ENCODE measurements at places on chromosomes 11 and 22.

- DNase-seq: peak; percentile 40
Measured at GRCh38 chr22:28909375-28909774, 26.0 kb downstream of the ZNRF3 start.

DNA sequence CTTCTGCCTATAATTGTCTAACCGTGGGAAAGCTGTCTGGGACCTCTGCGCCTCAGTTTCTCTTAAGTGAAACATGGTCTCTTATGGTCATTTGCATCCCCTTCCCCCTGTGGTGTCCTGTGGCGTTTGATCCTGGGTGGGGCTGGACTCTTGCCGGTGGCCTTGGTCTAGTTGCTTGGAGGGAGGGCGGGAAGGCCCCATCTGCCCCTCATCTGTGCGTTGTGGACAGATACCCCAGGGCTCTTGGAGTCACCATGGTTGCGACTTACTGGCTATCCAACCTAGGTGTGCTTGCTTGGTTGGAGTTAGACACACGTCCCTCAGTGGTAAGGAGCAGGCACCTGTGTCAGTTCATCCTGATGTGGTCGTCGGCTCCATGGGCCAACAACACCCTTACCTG is 15.2 kb downstream of the SHANK3 start:
- no peak for DNase-seq

DNA sequence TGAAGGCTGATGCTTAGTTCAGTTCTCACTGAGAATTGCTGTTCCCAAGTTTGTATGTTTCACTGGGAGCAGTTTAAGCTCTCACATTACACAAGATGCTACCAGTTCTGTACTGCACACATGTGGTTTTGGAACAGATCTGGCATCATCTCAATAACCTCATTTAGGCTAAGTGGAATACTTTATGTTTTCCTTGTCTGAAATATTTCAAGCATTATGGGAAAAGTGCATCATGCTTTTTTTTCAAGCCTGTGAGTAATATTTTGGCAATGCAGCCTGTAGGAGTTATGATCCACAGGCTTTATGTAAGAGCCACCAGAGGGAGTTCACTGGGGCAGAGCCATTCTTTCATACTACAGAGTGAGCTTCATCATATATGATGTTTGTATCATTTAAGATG is 141.5 kb downstream of the OR4C45 start:
- peak; percentile 16 for DNase-seq

GRCh38 chr22:27220339-27220738 is 563.0 kb downstream of the MIAT start:
- peak; percentile 78 for DNase-seq

DNA sequence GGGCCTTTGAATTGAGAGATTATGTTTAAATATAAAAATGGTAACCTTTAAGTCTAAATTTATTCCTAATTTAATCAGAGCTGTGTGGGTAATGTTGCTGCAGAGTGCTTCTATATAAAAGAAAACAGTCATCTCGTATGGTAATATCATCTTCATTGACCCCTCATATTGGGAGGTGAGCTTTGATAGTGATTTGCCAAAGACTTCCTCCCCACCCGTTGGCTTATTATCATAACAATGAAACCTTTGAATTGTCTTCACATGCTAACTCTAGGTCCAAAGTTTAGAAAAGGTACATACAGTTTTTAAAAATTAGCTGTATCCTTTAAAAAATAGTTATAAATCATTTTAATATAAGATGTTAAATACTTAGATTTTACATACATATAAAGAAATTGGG is 3.7 kb downstream of the EMSY start:
- no peak for DNase-seq

DNA sequence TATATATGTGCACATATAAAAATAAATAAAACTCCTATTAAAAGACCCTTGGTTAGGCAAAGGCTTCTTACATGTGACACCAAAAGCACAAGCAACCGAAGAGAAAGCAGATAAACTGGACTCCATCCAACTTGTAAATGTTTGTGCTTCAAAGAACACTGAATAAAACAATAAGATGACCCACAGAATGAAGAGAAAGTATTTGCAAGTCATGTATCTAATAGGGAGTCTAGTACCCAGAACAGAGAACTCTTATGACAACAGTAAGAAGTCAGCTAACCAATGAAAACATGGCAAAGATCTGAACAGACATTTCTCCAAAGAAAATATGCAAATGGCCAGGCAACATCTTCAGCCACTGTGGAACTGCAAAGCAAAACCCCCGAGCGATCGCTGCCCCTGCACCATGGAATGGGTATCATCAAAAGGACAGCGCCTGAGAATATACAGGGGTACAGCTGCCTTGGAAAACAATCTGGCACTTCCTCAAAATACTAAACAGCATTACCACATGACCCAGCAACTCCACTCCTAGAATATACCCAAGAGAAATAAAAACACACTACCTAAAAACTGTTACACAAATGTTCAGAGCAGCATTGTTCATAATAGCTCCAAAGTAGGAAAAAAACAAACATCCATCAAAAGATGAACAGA is 17.2 kb downstream of the BRD1 start:
- DNase-seq: peak; percentile 49

DNA sequence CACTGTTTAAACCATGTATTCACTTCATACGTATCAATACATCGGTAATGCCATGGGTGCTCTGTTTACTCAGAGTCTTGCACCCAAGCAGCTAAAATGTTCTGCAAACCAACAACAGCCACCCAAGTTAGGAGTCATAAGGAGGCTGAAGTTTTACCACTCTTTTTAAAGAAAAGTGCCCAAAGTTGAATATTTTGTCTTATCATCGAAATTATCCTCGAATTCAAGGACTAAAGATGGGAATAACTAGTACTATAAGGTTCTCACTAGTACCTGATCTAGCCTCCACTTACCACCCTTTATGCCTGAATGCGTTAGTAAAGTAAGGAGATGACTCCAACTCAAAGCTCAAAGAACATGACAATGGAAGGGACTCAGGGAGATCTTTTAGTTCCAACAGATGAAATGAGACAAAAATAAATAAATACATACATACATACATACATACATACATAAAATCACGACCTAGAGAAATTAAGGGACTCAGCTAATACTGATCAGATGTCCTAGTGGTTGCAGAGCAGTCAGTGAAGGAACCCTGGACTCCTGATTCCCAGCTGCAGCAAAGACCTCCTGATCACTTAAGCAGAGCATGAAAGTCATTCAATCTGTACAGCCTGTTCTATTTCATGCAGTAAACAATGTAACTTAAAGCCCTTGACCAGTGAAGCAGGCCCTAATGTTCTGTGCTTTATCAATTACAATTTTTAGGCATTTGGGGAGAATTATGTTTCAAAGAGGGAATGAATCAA is 7.7 kb downstream of the OSBP start:
- no peak for DNase-seq

DNA sequence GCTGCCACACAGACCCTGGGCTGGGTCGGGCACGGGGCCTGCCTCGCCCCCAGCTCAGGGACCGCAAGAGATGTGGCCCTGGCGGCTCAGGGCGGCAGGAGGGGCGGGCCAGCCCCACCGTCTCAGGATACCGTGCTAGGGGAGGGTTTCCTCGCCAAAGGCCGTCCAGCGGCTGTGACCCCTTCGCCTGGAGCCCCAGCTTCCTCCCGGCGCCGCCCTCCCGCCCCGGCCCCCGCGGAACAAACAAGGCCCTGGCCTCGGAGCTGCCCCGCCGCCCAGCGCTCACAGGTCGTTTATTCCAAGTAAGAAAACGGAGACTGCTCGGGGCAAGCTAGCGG is 543 bp upstream of the AP2A2 start:
- no peak for DNase-seq

- DNase-seq: peak; percentile 64
Measured at GRCh38 chr11:2741377-2742131, 41.8 kb upstream of the KCNQ1OT1 start.

- DNase-seq: no peak
Measured at GRCh38 chr11:1881442-1882264, 10.0 kb downstream of the PRR33 start.

GRCh38 chr11:57453543-57454177 is 6.7 kb upstream of the RTN4RL2 start:
- DNase-seq: no peak

GRCh38 chr11:117720061-117720511 is 76.9 kb downstream of the DSCAML1 start:
- DNase-seq: no peak

- peak; percentile 95 for DNase-seq
Measured at GRCh38 chr11:12159351-12160099, 49.1 kb downstream of the MICAL2 start.

GRCh38 chr11:84117394-84117793 is 831.2 kb upstream of the CCDC90B start:
- no peak for DNase-seq

- no peak for DNase-seq
Measured at GRCh38 chr11:66218036-66218435, 50.4 kb upstream of the RAB1B start.

GRCh38 chr11:70085815-70086769 is 8.0 kb downstream of the ANO1 start:
- no peak for DNase-seq

- DNase-seq: no peak
Measured at GRCh38 chr11:134916421-134917213, 504.6 kb upstream of the B3GAT1 start.

DNA sequence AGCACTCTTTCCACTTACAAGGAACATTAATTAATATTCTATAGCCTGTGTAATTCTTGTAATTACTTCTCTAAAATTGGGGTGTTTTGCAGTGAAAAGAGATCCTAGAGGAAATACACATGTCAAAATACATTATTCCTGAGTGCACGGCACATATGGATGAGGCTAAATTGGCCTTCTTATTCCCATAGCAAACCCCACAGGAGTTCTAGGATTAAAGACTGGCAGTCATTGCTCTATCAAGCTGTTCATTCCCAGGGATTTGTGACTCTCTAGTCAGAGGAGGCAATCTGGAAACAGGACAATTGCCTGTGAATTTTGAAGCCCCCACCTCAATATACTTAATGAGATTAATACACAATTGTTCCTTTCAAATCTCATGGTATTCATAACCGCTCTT is 145.9 kb upstream of the OPCML start:
- no peak for DNase-seq

DNA sequence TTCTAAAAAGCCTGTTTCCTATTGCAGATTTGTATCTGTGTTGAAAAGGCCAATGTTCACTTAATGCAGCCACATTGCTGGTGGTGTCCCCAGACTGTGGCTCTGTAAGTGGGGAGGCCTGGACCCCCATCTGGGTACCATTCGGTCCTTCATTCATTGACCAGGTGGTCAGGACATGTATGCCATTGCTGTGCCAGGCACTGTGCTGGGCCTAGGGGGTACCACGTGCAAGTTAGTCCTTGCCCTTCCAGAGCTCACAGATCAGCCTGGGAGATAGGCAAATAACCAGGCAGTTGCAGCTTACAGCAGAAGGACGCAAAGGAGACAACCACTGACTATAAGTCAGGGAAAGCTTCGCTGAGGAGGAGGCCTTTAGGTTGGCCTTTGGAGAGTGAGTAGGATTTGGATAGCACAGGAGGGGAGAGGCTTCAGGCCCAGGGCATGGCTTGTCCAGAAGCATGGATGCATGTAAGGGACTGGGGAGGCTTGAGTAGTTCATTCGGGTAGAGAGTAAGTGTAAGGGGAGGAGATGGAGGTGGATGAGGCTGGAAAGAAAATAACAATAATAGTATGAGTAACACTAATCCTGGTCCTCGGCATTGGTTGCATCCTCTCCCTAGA is 5.0 kb downstream of the PRDM11 start:
- no peak for DNase-seq

DNA sequence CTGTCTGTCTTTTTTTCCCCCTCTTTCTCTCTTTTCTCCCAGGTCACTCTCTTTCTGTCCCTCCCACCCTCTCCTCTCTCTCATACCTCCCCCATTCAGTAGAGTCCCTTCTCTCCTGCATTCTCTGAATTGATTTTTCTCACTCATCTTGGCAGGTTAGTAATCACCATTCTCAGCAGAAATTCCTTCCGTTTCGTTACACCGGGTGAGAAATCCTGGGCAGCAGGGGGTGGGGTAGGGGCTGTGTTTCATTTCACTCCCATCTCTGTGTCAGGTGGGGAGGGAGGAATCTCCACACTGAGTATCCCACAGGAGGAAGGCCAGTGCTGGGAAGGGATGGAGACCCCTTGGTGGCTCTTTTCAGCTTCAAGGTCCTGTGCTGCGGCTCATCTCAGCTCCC is 253.5 kb downstream of the MIAT start:
- no peak for DNase-seq

DNA sequence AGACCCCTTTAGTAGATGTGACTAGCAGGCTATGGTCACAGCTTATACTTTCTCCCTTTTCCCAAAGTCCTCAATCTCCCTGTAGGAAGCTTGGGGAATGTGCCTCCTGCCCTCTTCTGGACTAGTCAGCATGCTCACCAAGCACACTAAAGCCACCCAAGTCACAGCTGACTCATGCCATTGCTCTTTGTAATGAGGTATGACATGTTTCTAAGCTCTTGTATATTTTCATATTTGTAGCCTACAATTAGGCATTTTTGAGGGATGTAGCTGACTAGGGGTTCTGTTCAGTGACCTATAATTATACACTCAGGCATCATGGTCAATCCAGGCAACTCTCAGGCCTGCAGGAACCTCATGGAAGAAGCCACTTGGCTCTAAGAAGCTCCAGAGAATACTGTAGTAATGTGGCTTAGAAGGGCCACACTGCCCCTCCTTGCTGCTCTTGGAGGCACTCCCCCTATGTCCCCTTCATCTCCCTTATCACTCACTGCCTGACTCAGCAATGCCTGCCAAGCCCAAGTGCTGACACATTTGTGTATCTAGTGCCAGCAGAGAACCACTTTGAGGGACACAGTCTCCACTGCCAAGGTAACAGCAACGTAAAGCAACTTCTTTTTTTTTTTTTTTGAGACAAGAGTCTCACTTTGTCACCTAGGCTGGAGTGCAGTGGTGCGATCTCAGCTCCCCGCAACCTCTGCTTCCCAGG is 86.2 kb downstream of the RPL27A start:
- DNase-seq: peak; percentile 96

DNA sequence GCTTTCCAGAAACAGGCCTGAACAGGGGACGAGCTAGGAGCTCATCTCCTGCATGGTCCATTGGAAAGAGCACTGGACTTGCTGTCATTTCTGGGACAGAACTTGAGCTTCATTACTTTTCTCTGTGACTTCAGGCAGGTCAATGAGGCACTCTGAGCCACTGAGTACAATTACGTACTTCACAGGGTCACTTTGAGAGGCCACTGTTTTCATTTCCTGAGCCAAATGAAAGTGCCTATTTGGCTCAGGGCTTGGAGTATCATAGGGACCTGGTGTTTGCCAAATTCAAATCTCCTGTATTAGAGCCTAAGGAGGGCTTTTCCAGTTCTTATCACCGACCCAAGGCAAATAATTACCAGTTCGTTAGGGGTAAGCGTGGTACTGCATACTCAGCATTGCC is 319.3 kb downstream of the CADM1 start:
- no peak for DNase-seq

GRCh38 chr11:113521737-113522517 is 46.7 kb upstream of the DRD2 start:
- no peak for DNase-seq

GRCh38 chr11:30488304-30488998 is 97.7 kb downstream of the MPPED2 start:
- peak; percentile 11 for DNase-seq

DNA sequence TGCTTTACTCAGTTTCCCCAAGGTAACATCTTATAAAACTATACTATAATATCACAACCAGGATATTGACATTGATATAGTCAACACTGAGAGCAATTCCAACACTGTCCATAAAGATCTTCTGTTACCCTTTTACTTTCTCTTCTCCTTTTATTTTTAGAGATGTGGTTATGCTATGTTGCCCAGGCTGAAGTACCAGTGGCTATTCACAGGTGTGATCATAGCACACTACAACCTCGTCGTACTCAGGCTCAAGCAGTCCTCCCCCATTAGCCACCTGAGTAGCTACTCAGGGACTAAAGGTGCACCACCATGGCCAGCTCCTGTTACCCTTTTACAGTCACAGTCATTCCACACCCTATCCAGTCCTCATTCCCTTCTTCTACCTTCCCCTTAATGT is 119.7 kb downstream of the CWF19L2 start:
- no peak for DNase-seq
